A673 (cell line): ENCODE measurements at places on chromosomes 16 and 17.

DNA sequence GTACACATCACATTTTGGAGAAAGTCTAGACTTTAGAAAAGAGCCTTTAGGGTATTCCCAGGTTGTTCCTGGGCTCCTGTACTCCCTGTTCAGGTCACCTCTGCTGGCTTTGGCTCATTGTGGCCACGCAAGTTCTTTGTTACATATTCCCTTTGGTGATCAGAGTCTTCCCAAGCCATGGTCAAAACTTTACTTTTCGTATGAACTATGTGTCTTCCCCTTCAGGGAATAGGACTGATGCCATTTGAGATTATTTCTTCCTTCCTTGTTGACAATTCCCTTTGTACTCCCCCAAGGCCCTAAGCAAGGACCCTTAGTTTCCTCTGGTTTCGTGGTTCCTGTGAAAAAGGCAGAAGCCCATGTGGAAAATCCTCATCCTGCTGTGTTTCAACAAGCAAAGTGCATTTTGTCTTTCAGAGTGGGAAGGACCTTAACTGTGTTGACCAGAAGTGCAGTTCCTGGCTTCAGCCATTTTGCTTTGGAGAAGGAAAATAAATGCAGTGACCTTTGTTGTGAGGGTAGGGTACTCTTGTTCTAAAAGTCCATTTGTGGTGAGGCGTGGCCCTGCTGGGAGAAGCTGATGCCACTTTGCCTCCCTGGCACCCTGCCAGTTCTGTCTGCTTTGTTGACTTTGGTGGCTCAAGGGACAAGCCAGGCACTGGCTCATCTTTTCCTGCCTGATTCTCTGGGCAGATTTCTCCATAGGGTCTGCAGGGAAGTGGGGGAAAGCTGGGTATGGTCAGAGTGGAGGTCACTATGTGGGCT, 55.1 kb downstream of the ZNRF1 start:
- H3K4me1 ChIP-seq = peaks cover 12% of the 10 kb centered on the region
- H3K36me3 ChIP-seq = no peaks in the 10 kb centered on the region
- no peaks in the 10 kb centered on the region for H3K27me3 ChIP-seq
- DNase-seq = peak; percentile 52
- H3K4me3 ChIP-seq = no peak overlapping the region
- H3K27ac ChIP-seq = peak overlapping the region; percentile 14

DNA sequence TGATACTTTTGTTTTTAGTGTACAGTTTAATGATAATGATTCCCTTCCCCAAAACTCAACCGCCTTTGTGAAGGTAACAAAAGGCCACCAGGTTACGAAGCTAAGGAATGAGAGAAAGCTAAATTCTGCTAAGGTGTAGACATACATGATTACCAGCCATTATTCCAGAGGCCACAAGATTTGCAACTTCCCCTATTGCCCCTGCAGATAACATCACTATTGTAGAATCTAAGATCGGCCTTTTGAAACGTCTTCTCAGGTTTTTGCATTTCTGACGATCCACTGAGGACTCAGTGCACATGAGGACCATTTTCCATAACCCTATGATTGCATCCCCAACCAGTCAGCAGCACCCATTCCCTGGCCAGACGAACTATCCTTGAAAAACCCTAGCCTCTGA, 33.9 kb upstream of the SNN start:
- no peak for DNase-seq
- no peak overlapping the region for H3K4me3 ChIP-seq
- H3K27me3 ChIP-seq = no peaks in the 10 kb centered on the region
- no peak overlapping the region for H3K27ac ChIP-seq
- no peaks in the 10 kb centered on the region for H3K4me1 ChIP-seq

DNA sequence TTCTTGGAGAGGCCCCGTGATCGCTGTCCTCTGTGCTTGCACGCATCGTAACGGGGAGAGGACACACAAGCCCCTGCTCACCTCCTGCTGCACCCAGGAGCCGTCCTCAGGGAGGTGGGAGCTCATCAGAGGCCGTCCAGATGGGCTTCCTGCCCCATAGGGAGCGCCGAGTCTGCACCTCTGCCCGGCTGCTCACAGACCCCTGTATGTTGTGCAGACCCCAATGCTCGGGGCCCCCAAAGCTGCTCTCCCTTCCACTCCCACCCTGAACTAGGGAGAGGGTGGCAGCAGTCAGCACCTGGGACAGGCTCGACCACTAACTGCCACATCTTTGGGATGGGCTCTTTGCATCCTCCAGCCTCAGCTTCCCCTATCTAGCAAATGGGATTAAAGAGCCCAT, 4.4 kb upstream of the ZNF469 start:
- no peak overlapping the region for H3K4me3 ChIP-seq
- H3K4me1 ChIP-seq = no peaks in the 10 kb centered on the region
- H3K27ac ChIP-seq = no peak overlapping the region
- H3K36me3 ChIP-seq = no peaks in the 10 kb centered on the region
- DNase-seq = no peak

- no peak for DNase-seq
- no peak overlapping the region for H3K27ac ChIP-seq
- no peaks in the 10 kb centered on the region for H3K27me3 ChIP-seq
- H3K36me3 ChIP-seq = no peaks in the 10 kb centered on the region
- no peak overlapping the region for H3K4me3 ChIP-seq
These were observed 88.7 kb downstream of the AXIN2 start for GRCh38 chr17:65472666-65473309.

DNA sequence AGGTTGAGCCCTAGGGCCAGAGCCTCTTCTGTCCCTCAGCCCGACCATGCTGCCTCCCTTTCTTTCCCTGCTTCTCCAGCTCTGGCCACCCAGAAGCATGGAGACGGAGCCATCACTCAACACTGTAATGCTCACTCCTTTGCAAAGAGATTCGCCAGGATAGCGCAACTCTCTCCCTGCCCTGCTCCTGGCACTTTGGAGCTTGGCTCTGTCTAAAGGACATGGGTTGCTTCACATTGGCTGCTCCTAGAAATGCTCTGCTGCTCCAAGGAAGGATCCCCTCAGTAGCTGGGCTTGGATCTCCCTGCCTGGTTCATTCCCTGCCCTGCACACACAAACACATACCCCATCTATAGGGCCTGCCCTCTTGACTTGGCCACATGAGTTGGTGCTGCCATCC, 76.0 kb downstream of the CLEC16A start:
- H3K4me3 ChIP-seq = no peak overlapping the region
- peaks cover 7% of the 10 kb centered on the region for H3K4me1 ChIP-seq
- H3K27me3 ChIP-seq = no peaks in the 10 kb centered on the region
- H3K27ac ChIP-seq = no peak overlapping the region
